Frontal cortex (tissue), 4 donors: ENCODE measurements at places on chromosomes 1 and 21. TPM values are rescaled to one million over a fixed set of nuclear protein-coding genes. Genes with fewer than 3 reads are reported as not detected.

DNA sequence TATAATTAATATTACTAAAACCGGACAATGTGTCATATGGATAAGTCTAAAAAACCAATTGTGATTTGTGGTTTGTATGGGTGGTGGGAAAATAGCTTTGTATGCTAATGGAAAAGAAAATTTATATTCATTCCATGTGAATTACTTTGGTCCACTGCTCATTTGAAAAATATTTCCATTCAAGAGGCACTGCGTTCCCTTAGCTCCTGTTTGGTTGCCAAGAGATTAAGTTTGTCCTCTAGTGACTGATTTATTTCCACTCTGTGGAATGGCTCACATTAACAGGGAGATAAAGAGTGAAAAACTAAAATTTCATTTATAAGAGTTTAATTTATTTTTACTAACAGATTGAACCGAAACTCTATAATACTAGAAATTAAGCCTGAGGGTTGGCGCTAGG is 744.1 kb upstream of the CHRM3 start:
- no peak for DNase-seq

DNA sequence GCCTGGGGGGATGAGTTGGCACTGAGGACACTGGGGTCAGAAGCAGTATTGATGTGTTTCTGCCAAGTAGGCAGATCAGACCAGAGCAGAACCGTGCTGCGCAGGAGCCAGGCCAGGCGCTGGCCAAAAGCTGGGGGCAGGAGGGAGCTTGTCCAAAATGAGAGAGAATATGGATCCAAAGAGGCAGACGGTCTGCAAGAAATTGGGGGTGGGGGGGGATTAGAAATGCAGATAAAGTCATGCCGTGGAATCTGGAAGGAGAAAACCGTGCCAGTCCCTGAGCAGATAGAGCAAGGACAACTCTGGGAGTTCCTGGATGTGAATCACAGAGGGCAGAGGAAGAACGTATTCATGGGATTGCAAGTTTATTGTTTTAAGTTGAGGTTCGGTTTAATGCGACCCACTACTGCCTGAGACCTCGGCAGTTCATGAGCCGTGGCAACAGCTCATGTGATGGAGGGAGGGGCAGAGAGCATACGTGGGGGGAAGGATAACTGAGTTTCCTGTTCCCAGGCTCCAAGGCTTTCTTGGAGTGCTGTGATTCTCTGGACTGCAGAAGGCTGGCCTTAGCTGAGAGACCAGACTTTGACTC is 224.0 kb downstream of the FGGY start:
- DNase-seq, result no peak

GRCh38 chr1:218347336-218347722 is 2.2 kb downstream of the TGFB2 start:
- DNase-seq, result no peak

DNA sequence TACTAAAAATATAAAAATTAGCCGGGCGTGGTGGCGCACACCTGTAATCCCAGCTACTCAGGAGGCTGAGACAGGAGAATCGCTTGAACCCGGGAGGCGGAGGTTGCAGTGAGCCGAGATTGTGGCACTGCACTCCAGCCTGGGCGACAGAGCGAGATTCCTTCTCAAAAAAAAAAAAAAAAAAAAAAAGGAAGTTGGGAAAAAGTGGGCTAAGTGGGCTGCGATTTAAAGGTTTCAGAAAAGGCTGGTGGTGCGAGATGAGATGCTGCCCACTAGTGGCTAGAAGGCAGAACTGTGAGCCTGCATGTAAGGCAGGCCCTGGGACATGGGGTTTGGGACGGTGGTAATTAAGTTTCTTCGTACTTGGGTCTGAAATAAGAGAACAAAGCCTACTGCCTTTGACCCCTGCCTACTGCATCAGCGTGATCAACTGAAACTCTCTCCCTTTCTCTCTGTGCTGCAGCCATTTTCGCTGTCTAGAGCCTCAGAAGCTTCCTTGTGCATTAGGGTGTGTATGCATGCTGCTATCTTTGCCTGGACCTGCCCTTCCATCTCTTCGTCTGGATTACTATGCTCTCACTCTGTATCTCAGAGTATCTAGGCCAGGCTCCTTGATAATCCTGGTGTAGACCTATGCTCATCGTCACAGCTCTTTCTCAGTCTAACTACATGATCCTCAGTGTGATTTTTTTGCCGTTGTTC is 12.4 kb downstream of the FMOD start:
- peak; percentile 76 for DNase-seq

The PEAR1 gene
- 0.41 TPM for total RNA-seq

GRCh38 chr1:207049974-207050391 is 1.0 kb downstream of the YOD1 start:
- peak; percentile 54 for DNase-seq

The FCGR3A gene
- total RNA-seq, result 2.9 TPM

DNA sequence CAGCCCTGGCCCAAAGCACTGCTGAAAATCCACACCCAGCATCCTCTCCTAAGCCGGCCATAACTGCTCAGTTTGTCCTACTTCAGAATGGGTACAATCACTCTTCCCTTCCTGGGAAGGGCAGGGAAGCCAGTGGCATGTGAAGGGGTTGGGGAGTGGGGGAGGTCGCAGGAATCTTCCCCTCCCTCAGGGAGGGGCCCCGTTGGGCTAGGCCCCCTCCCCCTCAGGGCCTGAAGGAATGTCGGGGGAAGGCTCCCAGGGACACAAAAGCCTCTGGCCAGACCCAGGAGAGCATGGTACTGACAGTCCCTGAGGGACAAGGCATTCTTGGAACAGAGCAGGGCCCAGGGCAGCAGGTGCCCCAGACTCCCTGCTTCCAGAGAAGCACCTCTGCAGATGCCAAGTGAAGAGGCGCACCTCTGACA is 1.2 kb downstream of the ELOVL1 start:
- no peak for DNase-seq

The SLC9C2 gene
- 3.7 TPM for total RNA-seq
